ENCODE measurements at places on chromosomes 3 and 15. TPM values are rescaled to one million over a fixed set of nuclear protein-coding genes. Genes with fewer than 3 reads are reported as not detected.

DNA sequence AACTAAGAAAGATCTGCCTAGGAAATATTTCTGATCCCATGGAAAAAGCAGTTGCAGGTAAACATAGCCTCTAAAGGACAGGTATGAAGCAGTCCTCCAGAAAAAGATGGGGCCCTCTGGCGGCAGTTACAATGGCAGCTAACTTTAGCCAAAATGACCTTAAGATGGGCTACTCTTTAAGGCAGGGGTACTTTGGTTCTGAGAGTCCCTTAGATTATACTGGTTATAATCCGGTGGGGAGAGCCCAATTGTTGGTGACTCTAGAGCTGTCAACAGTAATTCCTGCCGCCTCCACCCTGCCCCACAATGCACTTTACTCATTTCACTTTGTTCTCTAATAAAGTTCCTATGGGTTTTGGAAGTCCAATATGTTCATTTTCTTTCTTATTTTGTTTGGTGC is 412.8 kb upstream of the WNT5A start:
- no peaks in the 10 kb centered on the region for H3K27me3 ChIP-seq
- DNase-seq, result no peak
- no peaks in the 10 kb centered on the region for H3K4me1 ChIP-seq
- no peak overlapping the region for H3K4me3 ChIP-seq
- no peak overlapping the region for H3K27ac ChIP-seq
- H3K36me3 ChIP-seq, result no peaks in the 10 kb centered on the region

The DNAH1 gene
- 20.7 TPM for total RNA-seq

The SEMA3F gene
- not detected for total RNA-seq

DNA sequence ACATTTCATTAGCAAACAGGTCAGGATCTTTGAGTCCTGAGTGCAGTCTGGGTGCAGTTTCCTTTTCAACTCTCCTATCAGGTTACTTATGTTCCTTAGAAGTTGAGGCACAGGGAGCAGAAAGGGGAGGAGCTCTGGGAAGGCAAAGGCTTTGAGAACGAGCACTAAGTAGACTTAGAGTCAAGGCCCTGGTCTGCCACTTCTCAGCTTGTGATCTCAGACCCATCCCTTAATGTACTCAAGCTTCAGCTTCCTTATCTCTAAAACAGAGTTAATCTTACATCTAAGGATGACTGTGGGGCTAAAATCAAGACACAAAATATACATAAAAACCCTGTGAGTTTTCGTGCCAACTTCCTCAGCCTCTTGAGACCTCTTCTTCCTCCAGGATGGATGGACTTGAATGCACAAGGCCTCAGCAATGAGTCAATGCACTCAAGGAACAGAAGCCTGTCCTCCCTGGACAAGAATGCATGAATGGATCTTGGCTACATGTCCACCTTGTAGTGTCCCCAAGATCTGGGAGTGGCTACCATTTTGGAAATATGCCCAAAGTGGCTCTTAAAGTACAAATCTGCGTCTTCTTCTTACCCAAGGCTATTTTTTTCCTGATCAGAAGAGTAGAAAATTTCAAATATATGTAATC is 105.1 kb downstream of the WDR76 start:
- no peaks in the 10 kb centered on the region for H3K4me1 ChIP-seq
- DNase-seq, result no peak
- peaks cover 7% of the 10 kb centered on the region for H3K27me3 ChIP-seq
- H3K4me3 ChIP-seq, result no peak overlapping the region
- no peaks in the 10 kb centered on the region for H3K36me3 ChIP-seq
- H3K27ac ChIP-seq, result no peak overlapping the region

GRCh38 chr3:187072511-187072910 is 66.8 kb downstream of the RPL39L start:
- no peak for DNase-seq
- no peak overlapping the region for H3K4me3 ChIP-seq
- H3K27me3 ChIP-seq, result no peaks in the 10 kb centered on the region
- H3K27ac ChIP-seq, result no peak overlapping the region
- peaks cover 75% of the 10 kb centered on the region for H3K36me3 ChIP-seq
- H3K4me1 ChIP-seq, result peaks cover 3% of the 10 kb centered on the region

DNA sequence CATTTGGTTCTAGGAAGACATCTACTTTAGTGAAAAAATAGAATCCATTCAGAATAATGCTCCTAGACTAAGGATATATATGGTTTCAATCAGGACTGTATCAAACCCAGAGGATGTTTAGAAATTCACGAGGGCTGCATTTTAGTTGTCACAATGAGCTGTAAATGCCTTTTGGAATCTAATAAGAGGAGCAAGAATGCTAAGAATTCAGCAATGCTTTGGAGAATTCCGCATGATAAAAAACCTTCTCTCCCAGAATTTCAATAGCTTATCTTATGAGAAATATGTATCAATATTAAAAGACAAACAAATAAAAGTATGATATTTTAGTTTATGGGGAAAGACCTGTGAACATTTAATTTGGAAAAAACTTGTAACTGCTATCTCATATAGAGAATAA is 885.1 kb downstream of the ZPLD1 start:
- H3K36me3 ChIP-seq, result no peaks in the 10 kb centered on the region
- DNase-seq, result no peak
- H3K27me3 ChIP-seq, result no peaks in the 10 kb centered on the region
- no peaks in the 10 kb centered on the region for H3K4me1 ChIP-seq
- no peak overlapping the region for H3K27ac ChIP-seq

- DNase-seq, result peak; percentile 94
- H3K36me3 ChIP-seq, result peaks cover 29% of the 10 kb centered on the region
- H3K4me1 ChIP-seq, result peaks cover 31% of the 10 kb centered on the region
- H3K27me3 ChIP-seq, result no peaks in the 10 kb centered on the region
- H3K4me3 ChIP-seq, result peak within 1 kb of the TSS; percentile 99
- peak within 1 kb of the TSS; percentile 95 for H3K27ac ChIP-seq
Measured at GRCh38 chr3:48609088-48610005, at the start of gene UQCRC1. TSS of gene UQCRC1 (minus strand) at chr3:48609646. CDS start at chr3:48609620, 26 bp downstream.

- no peak for DNase-seq
- H3K4me3 ChIP-seq, result no peak overlapping the region
- no peaks in the 10 kb centered on the region for H3K27me3 ChIP-seq
- no peaks in the 10 kb centered on the region for H3K36me3 ChIP-seq
Measured at GRCh38 chr15:87799428-87799827, 457.1 kb downstream of the NTRK3 start.

DNA sequence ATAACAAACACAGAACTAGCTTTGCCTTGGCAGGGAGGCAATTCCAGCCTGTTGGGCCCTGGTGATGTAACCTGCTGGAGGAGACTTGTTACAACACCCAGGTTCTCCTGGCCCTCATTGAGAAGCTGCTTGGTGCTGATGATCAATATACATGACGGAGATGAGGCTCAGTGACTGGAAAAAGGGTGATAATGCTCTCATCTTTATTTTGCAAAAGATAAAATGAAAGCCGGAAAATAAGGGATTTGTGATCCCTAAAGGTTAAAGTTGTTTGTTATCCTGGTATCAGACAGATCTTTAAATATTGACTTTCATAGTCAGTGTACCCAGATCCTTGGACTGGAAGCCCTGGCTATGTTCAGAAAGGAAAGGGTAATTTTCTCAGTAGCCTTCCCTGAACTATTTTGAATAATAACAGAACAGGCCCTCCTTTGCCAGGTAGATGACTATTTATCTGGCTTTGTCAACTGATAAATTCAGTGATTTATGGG is 118.9 kb upstream of the MEIS2 start:
- no peaks in the 10 kb centered on the region for H3K36me3 ChIP-seq
- no peaks in the 10 kb centered on the region for H3K27me3 ChIP-seq
- H3K27ac ChIP-seq, result no peak overlapping the region

The GABRA5 gene
- total RNA-seq, result not detected

The SST gene
- not detected for total RNA-seq

The FETUB gene
- total RNA-seq, result not detected

DNA sequence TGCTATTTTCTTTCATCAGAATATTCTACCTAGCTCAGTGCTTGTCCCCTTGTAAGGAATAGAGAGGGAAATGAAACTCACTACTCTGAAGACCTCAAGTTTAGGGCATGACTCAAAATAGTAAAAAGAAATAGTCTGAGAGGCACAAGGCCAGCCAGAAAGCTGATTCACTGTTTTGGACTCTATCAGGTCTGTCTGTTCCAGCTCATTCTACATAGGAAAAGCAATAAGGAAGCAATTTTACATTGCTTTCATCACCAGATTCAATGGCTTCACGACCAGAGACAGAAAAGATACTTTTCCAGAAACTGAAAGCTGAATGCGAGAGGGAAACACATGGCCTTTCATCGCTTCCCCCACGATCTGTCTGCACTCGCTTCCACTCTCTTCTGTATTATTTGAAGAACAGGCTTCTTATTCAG is 276.0 kb downstream of the GBE1 start:
- H3K4me1 ChIP-seq, result no peaks in the 10 kb centered on the region
- no peak overlapping the region for H3K27ac ChIP-seq
- no peak overlapping the region for H3K4me3 ChIP-seq
- H3K27me3 ChIP-seq, result no peaks in the 10 kb centered on the region

GRCh38 chr3:40096661-40097111 is 212.8 kb upstream of the EIF1B start:
- no peak overlapping the region for H3K4me3 ChIP-seq
- no peak overlapping the region for H3K27ac ChIP-seq
- peaks cover 2% of the 10 kb centered on the region for H3K27me3 ChIP-seq
- no peaks in the 10 kb centered on the region for H3K36me3 ChIP-seq

- H3K27ac ChIP-seq, result no peak overlapping the region
- DNase-seq, result no peak
- peaks cover under 1% of the 10 kb centered on the region for H3K27me3 ChIP-seq
- H3K4me1 ChIP-seq, result no peaks in the 10 kb centered on the region
- H3K4me3 ChIP-seq, result no peak overlapping the region
- H3K36me3 ChIP-seq, result no peaks in the 10 kb centered on the region
Measured at GRCh38 chr3:140717921-140718320, 40.1 kb downstream of the TRIM42 start.

DNA sequence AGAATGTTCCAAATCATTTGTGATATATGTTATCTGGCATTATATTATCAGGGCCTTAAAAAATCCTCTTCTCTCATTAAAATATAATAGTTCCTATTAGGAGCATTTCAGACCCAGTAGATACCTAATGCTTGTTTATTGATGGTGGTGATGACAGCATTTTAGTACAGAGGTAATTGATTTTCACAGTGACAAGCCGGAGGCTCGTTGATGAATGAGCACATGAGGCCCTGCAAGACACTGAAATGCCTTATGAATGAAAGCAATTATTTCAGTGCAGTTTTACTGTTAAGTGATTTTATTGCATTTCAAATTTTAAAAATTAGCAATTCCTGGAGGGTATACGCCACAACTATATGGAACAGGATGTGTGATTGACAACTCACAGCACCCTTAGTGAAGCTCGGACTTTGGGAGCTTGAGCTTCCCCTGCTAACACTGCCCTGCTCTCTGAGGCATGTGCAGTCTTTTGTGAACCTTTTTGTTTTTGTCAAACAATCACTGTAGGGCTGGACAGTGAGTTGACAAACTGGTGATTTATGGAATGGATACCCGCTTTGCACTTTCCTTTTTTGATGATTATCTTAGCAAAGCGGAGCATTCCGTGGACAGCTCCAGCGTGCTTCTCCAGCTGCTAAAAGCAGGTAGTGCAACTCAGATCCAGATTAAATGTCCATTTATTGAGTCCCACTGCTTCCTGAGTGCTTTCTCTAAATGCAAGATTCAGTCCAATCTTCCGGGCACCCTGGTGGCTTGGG is 187.0 kb upstream of the ATP10A start:
- no peak overlapping the region for H3K27ac ChIP-seq
- H3K4me1 ChIP-seq, result no peaks in the 10 kb centered on the region
- no peak overlapping the region for H3K4me3 ChIP-seq
- no peaks in the 10 kb centered on the region for H3K36me3 ChIP-seq
- no peak for DNase-seq

DNA sequence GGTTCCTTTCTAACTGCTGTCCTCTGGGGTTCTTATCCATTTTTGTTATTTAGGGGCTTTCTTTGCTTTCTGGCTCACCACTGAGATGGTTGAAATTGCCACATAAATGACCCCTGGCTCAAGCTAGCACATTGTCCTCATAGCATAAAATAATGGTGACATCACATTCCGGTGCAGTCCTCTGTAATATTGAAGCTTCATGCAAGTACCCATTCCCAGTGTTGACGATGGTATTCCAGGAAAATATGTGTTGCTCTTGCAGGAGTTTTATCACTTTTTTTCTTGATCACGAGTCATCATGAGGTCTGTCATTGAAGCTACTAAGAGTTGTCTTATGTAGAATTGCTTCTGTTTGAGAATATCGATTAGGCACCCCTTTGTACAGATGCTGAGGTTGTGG is 56.1 kb downstream of the CRTC3 start:
- no peak overlapping the region for H3K27ac ChIP-seq
- peaks cover 67% of the 10 kb centered on the region for H3K36me3 ChIP-seq
- H3K27me3 ChIP-seq, result no peaks in the 10 kb centered on the region
- H3K4me3 ChIP-seq, result no peak overlapping the region

DNA sequence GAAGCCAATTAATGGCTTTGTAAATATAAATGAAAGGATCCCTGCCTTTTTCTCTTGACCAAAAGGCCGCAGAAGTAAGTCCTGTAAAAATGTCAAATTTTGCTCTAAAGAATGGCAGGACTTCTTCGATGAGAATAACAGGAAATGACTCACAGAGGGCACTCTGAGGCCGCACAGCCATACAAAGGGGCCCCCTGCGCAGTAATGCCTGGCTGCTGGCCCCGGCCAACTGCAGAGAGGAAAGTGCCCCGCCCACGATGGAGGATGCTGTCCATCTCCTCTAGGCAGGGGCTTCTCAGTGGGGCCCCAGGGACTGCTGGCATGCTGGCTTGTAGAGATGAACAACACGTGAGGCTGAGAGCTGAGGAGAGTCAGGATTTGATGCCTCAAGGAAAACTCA is 18.1 kb upstream of the SCN10A start:
- H3K27ac ChIP-seq, result peak overlapping the region; percentile 16
- no peak overlapping the region for H3K4me3 ChIP-seq
- H3K36me3 ChIP-seq, result no peaks in the 10 kb centered on the region
- peaks cover 15% of the 10 kb centered on the region for H3K4me1 ChIP-seq

DNA sequence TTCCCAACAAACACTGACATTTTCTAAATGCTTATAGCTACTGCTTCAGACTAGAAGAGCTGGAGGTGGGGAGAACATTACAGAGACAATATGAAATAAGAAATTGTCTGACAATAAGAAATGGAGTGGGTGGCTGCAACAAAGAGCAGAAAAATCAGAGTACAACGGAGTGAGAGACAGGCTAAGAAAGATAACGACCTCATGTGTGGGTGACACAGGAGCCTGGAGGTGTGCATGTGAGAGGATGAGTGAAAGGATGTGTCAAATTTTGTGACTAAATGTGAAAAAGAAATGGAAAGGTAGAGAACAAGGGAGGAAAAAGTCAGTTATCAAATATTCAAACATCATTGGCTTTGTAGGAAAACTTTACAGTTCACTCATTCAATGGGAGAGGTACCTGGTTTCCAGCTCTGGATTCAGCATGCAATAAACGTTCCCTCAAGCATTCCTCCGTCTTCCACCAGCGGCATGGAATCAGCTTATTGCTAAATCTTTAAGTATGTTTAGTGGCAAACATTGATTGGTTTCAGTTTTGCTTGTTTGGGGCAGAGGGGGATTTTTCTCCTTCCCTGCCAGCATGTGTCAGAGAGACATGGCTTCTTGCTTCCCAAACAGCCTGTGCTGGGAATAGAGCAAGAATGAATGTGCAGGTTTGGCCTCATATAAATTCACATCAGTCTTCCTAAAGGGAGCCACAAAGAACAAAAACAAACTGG is 103.8 kb upstream of the CHRM5 start:
- H3K36me3 ChIP-seq, result peaks cover 12% of the 10 kb centered on the region
- H3K27ac ChIP-seq, result no peak overlapping the region
- no peaks in the 10 kb centered on the region for H3K27me3 ChIP-seq

All from activated CD4-positive, alpha-beta memory T cell treated with anti-CD3 and anti-CD28 coated beads, Interleukin-2, amount 10 ng/mL, durations not matched to agents 7 days and 5 days (primary cell).